ENCODE measurements at places on chromosomes 1 and 21.

- no peak for DNase-seq
These were observed 44.7 kb downstream of the TNNT2 start for GRCh38 chr1:201332616-201333335.

DNA sequence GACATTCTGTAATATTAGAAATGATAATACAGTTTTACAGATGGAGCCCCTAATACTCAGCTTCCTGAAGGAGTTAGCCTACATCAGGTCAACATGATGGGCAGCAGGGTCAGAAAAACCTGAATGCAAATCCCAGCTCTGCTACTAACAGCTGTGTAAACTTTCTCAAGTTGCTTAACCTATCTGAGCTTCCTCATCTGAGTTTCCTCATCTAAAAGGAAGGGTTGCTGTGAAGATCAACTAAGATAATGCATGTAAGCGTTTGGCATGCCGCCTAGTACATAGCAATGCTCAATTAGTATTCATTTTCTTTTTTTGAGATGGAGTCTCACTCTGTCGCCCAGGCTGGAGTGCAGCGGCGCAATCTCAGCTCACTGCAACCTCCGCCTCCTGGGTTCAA lies 18.4 kb upstream of the DESI2 start:
- DNase-seq, result no peak

DNA sequence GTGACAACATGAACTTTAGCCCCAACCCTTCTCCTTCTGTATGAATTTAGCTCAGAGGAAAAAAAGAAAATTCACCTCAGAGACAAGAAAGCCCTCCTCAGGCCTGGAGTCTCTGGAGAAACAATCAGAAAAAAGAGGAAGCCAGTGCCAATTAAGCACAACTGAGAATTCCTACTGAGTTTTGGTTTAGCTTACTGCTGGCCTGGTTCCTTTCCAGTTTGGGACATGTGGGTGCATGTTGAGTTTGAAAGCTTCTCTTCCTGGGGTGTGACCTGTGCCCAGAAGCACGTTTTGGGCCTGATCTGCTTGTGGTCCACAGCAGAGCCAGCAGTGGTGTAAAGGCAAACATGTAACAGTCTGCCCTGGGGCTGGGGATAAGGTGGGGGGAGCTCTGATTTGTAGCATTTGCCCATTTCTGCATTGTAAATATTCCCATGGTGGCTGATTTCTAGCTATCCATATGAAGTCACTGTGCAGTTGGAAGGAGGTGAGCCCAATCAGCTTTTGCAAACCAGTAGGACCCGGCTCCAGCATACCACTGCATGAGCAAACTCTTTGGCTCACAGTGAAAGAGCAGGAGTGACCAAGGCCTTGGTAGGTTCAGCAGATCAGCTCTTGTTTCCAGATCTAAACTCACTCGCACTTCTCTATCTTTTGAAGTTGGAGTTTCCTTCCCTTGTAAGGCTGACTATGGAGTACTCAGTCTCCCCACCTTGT lies 4.7 kb upstream of the THEM5 start:
- DNase-seq, result no peak

GRCh38 chr1:169149555-169150286 lies 43.2 kb downstream of the ATP1B1 start:
- no peak for DNase-seq

GRCh38 chr1:150282558-150282958 lies 204 bp downstream of the CIART start:
- DNase-seq, result no peak

DNA sequence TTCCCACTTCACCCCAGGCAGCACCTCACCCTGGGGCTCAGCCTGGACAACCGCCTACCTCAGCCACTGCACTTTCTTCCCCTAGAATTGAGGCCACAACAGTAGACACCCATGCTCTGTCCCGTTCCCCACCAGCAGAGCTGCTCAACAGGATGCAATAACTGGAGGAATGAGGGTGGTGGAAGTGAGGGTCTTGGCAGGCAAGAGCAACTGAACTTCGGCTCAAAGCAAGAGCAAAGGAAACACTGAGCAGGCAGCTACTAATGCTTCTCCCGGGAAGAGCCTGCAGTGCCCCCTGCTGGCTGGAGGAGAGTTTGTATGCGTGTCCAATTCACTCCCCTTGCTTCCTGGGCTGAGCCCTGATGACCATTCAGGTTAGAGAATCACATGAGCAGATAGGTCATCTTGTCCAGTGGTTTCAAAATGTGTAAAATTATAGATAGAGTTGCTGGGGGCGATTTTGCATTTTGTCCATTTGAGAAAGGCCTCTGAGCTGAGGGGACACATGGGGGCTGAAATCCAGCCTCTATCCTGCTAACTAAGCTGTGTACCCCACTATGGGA lies 13.9 kb downstream of the NT5C1A start:
- DNase-seq, result peak; percentile 98

DNA sequence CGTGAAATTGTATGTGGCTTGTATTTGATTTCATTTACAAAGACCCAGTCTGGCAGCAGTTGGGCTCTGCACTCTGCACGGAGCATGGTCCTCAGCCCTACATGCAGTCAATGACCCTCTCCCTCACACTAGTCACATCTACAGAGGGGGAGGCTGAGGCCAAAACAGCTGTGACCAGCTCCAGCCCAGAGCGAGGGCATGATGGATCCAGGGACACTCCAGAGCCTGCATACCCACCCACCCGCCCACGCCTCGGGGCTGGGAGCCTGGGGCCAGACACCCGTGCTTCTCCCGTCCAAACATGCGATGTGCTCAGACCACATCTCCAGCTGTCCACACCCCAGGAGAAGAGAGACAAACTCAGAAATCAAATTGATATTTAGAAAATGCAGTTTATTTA lies 14.0 kb upstream of the PRDM16 start:
- DNase-seq, result no peak

GRCh38 chr1:42957880-42958487 lies 684 bp downstream of the SLC2A1 start:
- peak; percentile 92 for DNase-seq

DNA sequence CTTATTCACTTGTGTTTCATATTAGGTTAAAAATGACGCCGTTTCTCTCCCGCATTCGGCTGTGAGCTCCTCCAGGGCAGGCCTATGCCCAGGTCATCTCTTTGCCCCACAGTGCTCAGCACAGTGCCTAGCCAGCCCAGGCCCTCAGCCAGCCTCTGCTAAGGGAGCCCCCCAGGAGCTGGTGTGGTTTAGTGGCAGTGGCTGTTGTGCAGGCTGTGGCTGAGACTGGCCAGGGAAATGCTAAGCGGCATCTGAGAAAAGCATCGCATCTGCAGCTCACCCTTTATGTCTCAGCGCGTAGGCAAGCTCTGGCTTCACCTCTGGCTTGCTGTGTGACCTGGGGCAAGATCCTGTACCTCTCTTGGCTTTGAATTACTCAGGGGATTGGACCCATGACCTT lies 275.1 kb downstream of the TRABD2B start:
- DNase-seq, result no peak

- DNase-seq, result no peak
These were observed 92.5 kb downstream of the NOS1AP start for GRCh38 chr1:162161916-162162550.

GRCh38 chr21:28133116-28133515 lies 859.6 kb downstream of the LTN1 start:
- DNase-seq, result no peak

GRCh38 chr1:7670334-7671145 lies 100.6 kb upstream of the VAMP3 start:
- DNase-seq, result no peak

GRCh38 chr21:38619992-38620479 lies 121.8 kb upstream of the ERG start:
- DNase-seq, result no peak

GRCh38 chr1:15692121-15692682 lies 8.1 kb downstream of the PLEKHM2 start:
- DNase-seq, result no peak

DNA sequence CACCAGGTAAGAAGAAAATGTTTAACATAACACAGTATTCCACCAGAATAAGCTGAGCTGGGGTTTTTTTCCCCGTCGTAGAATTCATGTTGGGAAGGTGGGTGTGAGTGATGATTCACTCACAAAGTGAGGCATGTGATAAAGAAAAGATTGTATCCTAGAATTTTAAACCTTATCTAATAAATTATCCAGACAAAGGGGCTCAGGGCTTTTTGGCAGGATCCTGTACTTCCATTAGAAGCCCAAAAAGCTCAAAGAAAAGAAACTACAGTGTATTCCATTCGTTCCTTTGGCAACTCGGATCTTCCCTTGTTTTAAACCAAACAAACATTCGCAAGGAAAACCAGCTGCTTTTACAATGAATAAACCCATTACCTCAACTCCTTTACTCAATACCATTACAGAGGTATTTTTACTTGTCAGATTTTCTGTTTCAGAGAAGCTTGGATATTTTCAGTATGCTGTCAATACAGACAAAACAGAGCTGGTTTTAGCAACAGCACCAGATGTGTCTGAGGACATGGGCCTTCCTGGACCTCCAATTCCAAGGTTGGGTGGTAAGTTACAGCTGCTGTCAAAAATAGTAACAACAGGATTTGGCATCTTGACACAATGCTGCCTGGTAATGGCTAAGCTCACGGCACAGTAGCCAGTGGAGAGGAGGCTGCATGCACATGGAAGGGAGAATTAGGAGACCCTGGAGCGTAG lies 159.9 kb upstream of the RUNX1 start:
- DNase-seq, result no peak

DNA sequence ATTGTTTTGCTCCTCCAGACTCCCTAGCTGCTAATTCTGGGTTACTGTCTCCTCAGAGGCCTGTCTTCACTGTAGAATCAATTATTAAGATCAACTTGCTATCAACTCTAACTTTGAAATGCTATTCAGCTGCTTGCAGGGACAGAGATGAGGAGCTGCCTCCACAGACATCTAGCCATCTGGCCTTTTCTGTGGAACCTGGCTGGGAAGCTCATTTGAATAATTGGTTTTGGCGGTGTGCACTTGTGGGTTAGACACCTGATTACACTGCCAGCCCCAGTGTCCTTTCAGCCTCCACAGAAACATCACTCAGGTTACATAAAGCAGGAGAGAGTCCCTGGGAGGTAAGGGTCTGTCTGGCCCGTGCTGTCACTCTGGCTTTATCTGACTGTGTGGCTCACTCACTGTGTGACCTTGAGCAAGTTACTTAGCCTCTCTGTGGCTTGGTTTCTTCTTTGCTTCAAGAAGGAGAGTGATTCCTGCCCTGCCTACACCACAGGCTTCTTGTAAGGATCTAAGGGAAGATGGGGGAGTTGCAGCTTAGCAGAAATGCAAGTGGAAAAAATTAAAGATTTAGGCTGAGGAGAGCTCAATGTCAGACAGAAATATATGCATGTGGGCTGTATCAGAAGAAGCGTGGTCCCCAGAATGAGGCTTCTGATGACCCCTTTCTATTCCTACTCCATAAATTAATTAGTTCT lies 131.6 kb downstream of the BEND5 start:
- no peak for DNase-seq

GRCh38 chr1:202343652-202344349 lies 2.1 kb upstream of the UBE2T start:
- peak; percentile 78 for DNase-seq

GRCh38 chr1:233406994-233407631 lies 79.6 kb downstream of the MAP3K21 start:
- no peak for DNase-seq

DNA sequence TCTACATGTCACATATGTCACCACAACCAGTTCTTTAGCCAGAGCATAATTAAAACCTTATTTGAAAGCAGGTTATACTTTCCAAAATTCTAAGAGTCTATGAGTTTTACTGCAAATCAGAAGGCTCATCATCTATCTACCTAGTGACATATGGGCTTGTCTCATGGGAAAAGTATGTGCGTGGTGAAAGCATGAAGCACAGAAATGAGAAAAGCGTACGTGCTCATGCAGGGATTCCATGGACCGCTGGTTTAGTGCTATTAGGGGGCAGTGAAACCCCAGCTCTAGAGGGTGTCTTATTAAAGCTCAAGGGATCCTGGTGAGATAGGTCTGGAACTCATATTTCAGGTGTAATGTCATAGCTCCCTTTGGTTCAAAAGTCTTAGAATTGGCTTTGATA lies 50.2 kb downstream of the FAM163A start:
- no peak for DNase-seq

- DNase-seq, result no peak
These were observed 15.5 kb upstream of the TFF3 start for GRCh38 chr21:42330380-42331371.

DNA sequence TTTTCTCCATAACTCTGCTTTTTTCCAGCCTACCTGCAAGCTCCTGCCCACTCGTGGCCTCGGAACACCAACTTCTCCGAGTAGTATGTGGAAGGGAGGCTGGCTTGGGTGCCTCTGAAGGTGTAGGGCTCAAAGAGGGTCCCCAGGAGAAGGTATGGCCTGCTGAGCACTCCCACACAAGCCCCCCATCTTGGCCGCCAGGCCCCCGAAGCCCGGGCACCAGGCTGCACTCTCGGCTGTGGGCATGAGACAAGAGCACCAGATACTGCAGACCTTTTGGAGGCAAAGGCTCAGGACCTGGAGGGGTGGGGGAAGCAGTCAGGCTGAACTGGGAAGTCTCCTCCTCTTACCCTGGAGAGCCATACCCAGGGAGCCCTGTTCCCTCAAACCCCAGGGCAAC lies 1.7 kb downstream of the ZNF692 start:
- no peak for DNase-seq

- no peak for DNase-seq
These were observed 240.7 kb downstream of the FOXD2 start for GRCh38 chr1:47678464-47678980.

DNA sequence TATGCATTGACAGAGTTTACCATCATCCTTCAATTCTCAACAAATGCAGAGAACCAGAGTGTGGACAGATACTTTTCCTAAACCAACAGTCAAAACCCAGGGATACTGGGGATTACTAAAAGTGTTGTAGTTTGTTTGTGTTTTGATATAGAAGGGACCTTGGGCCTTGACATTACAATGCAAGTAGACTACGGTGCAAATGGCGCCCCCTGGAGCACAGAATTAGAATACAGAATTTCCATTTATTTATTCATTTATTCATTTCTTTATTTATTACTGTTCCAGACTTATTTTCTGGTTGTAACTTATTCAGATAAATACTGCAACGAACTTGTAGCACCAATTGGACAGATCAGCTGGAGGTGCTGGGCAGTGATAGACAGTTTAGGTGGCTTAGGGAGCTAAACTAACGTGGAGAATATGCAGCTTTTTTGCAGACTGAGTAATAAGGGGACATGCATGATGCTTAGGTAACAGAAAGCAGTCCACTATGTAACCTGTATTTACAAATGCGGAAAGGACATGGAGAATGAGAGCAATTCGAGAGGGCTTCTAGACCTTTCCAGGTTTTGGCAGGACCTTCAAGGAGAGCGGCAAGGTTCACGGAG lies 42.6 kb downstream of the KIRREL1 start:
- peak; percentile 14 for DNase-seq

DNA sequence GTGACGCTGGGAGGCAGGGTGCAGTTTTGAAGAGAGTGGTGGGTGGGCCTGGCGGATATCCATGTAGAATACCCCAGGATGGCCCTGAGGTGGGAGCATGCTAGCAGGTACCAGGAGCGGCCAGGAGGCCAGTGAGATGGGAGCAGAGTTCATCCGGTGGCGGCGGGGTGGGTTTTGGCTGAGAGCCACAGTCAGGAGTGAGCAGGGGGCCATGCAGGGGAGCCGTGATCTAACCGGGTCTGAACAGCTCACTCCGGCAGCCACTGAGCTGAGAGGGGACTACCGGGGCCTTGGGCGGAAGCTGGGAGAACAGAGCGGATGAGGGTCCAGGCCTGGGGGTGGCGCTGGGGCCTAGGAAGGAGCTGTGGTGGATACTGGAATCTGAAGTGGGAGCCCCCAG lies 47.6 kb upstream of the LRP8 start:
- DNase-seq, result no peak

- DNase-seq, result no peak
These were observed 94.7 kb downstream of the LIPI start for GRCh38 chr21:14116080-14116481.

Measured in NCI-H510A treated with DMSO at 0.1 percent for 48 hours (cell line).